CD4-positive, alpha-beta memory T cell (primary cell): ENCODE measurements at places on chromosomes 1 and 21. TPM values are rescaled to one million over a fixed set of nuclear protein-coding genes. Genes with fewer than 3 reads are reported as not detected.

The TAGLN2 gene
- polyA plus RNA-seq: 1,014 TPM

The TEDDM1 gene
- polyA plus RNA-seq: not detected

The LRRC39 gene
- not detected for polyA plus RNA-seq

The DDAH1 gene
- not detected for polyA plus RNA-seq

The SELL gene
- polyA plus RNA-seq: 876 TPM

The HTR1D gene
- not detected for polyA plus RNA-seq

The RPL11 gene
- 1,255 TPM for polyA plus RNA-seq

The ORC1 gene
- 0.16 TPM for polyA plus RNA-seq

The HS2ST1 gene
- 6.7 TPM for polyA plus RNA-seq

The SLC30A2 gene
- polyA plus RNA-seq: not detected

The PARS2 gene
- polyA plus RNA-seq: 0.42 TPM

The HDGF gene
- polyA plus RNA-seq: 49.3 TPM

The BEST4 gene
- not detected for polyA plus RNA-seq

The COL16A1 gene
- polyA plus RNA-seq: not detected

The NBPF20 gene
- polyA plus RNA-seq: 0.01 TPM

The LMOD1 gene
- not detected for polyA plus RNA-seq
